ENCODE measurements at places on chromosomes 13 and 19.

- H3K27ac ChIP-seq = no peak overlapping the region
- no peaks in the 10 kb centered on the region for H3K36me3 ChIP-seq
- H3K4me3 ChIP-seq = no peak overlapping the region
- no peaks in the 10 kb centered on the region for H3K27me3 ChIP-seq
- DNase-seq = no peak
Observed at GRCh38 chr19:23777216-23777615, 18.5 kb upstream of the ZNF681 start.

- peak overlapping the region; percentile 17 for H3K4me3 ChIP-seq
- peak overlapping the region; percentile 71 for H3K27ac ChIP-seq
- H3K27me3 ChIP-seq = no peaks in the 10 kb centered on the region
- no peaks in the 10 kb centered on the region for H3K36me3 ChIP-seq
- peaks cover 52% of the 10 kb centered on the region for H3K4me1 ChIP-seq
Observed at GRCh38 chr19:4052114-4052992, 14.3 kb downstream of the ZBTB7A start.

- H3K27ac ChIP-seq = peak overlapping the region; percentile 87
- no peaks in the 10 kb centered on the region for H3K36me3 ChIP-seq
- H3K4me1 ChIP-seq = peaks cover 46% of the 10 kb centered on the region
- no peaks in the 10 kb centered on the region for H3K27me3 ChIP-seq
- H3K4me3 ChIP-seq = no peak overlapping the region
- DNase-seq = no peak
Observed at GRCh38 chr19:870963-871401, 11.5 kb downstream of the CFD start.

- DNase-seq = no peak
- H3K36me3 ChIP-seq = no peaks in the 10 kb centered on the region
- H3K27ac ChIP-seq = no peak overlapping the region
- H3K4me1 ChIP-seq = peaks cover 84% of the 10 kb centered on the region
- H3K27me3 ChIP-seq = no peaks in the 10 kb centered on the region
Observed at GRCh38 chr13:98549006-98549727, 27.7 kb downstream of the STK24 start.

GRCh38 chr13:31629085-31629780, 110.1 kb upstream of the RXFP2 start:
- H3K4me1 ChIP-seq = no peaks in the 10 kb centered on the region
- no peak overlapping the region for H3K4me3 ChIP-seq
- no peaks in the 10 kb centered on the region for H3K36me3 ChIP-seq
- H3K27ac ChIP-seq = no peak overlapping the region

- no peak for DNase-seq
- H3K27me3 ChIP-seq = no peaks in the 10 kb centered on the region
- H3K4me3 ChIP-seq = peak overlapping the region; percentile 22
- H3K36me3 ChIP-seq = no peaks in the 10 kb centered on the region
- peaks cover 5% of the 10 kb centered on the region for H3K4me1 ChIP-seq
Observed at GRCh38 chr19:7799640-7800355, 30.2 kb upstream of the EVI5L start.

DNA sequence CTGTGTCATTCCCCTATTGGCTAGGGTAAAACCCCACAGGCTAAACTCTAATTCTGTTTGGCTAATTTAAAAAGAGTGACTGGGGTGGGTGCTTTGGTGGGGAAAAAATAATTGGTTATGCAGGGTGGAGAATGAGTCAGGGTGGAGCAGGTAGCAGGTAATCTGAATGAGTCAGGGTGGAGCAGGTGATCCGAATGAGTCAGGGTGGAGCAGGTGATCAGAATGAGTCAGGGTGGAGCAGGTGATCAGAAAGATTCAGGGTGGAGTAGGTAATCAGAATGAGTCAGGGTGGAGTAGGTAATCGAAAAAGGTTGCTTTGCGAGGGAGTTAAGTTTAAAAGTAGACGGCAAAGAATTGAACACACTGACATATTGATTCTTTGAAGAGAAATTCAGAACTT, 1218.8 kb upstream of the ATXN8OS start:
- no peaks in the 10 kb centered on the region for H3K4me1 ChIP-seq
- H3K36me3 ChIP-seq = no peaks in the 10 kb centered on the region
- no peak overlapping the region for H3K4me3 ChIP-seq
- H3K27me3 ChIP-seq = no peaks in the 10 kb centered on the region
- DNase-seq = no peak

GRCh38 chr13:81223778-81224177, 882.9 kb upstream of the SPRY2 start:
- no peaks in the 10 kb centered on the region for H3K36me3 ChIP-seq
- no peaks in the 10 kb centered on the region for H3K4me1 ChIP-seq
- no peak overlapping the region for H3K27ac ChIP-seq
- no peaks in the 10 kb centered on the region for H3K27me3 ChIP-seq

- H3K4me3 ChIP-seq = no peak overlapping the region
- no peaks in the 10 kb centered on the region for H3K36me3 ChIP-seq
- peaks cover 2% of the 10 kb centered on the region for H3K4me1 ChIP-seq
- H3K27me3 ChIP-seq = no peaks in the 10 kb centered on the region
Observed at GRCh38 chr13:24277761-24278160, 31.6 kb upstream of the C1QTNF9 start.

DNA sequence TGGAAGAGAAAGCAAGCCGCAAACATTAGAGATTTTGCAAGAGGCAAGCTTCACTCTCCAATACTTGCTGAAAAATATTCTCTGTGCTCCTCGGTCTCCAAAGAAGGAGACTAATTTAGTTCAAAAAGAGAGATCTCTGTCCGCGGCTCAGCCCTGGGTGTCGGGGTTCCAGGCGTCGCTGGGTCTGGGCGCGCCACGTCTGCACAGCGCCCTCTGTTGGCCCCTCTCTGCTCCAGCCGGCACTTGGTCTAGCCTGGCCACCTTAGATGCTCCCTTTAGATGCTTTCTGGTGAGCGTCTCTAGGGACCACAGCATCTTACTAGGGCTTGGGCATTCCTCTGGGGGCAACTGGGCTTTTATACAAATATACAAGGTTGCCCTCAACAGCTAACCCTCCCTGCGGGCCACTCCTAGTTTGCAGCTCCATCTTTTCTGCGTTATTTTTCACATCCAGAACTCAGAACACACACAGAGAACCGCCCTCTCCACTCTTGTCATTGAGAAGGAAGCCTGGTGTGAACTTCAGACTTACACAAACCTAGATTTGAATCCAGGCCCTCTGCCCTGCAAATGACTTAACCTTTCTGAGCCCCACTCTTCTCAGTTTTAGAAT, 78.3 kb downstream of the CYSLTR2 start:
- no peaks in the 10 kb centered on the region for H3K27me3 ChIP-seq
- H3K4me3 ChIP-seq = no peak overlapping the region
- peaks cover 18% of the 10 kb centered on the region for H3K4me1 ChIP-seq
- H3K27ac ChIP-seq = no peak overlapping the region

- no peaks in the 10 kb centered on the region for H3K27me3 ChIP-seq
- H3K4me1 ChIP-seq = peaks cover 100% of the 10 kb centered on the region
- no peaks in the 10 kb centered on the region for H3K36me3 ChIP-seq
- no peak for DNase-seq
- peak overlapping the region; percentile 97 for H3K27ac ChIP-seq
Observed at GRCh38 chr19:38665950-38666662, 18.7 kb downstream of the ACTN4 start.

DNA sequence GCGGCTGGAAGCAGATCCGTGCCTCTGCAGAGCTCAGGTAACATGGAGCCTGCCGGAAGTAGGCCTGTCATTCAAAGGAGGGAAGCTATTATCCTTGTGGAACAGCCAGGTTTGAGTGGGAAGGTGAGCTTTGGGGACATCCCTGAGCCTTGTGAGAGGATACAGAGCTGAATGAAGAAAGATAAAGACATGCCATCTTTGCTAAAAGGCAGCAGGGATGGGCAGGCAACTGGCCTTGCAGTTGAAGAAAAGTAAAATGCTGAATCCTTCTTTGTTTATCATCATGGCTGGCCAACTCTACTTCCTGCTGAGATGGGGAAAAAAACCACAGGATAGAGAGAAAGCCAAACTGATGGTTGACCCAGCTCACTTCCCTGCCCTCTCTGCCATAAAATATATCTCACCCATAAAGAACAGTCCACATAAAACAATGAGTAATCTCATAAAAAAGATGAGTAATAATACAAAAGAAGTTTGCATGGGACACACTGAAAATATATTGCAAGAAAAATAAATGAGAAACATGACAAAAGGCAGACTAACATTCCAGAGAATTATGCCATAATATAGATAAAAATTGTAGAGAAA, 226.3 kb downstream of the DLEU7 start:
- no peaks in the 10 kb centered on the region for H3K36me3 ChIP-seq
- H3K27me3 ChIP-seq = no peaks in the 10 kb centered on the region
- no peak overlapping the region for H3K4me3 ChIP-seq
- DNase-seq = no peak
- H3K27ac ChIP-seq = no peak overlapping the region

DNA sequence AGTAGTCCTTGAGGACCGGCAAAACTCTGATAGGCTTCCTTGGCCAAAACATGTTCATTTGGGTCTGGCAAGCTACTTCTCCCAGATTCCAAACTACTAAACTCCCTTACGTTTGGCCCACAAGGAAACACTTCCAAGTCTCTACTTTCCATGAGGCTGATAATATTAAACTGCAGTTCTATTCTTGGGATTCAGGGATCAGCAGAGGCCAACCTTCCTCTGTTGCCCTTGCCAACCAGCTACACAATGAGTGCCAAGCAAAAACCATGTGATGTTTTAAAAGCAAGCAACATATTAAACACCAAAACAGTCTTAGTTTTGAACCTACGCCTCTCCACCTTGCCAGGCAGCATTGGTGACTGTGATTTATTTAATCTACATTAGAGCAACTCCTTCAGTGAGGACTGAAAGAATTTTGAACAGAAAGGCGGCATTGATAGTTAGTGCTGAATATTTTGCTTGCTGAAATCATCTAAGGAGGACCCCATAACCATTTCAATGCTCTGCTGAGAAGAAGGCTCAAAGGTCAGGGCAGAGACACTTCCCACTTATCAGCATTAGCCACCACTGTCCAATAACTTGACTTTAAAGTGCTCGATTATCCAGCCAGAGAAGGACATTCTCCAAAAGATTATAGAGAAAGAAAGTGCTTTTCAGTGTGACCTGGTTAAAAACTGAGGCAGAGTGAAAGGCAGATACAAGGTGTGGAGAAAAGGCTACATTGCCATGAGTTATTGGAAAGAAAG, 287.1 kb downstream of the TBC1D4 start:
- peaks cover 22% of the 10 kb centered on the region for H3K4me1 ChIP-seq
- H3K27ac ChIP-seq = peak overlapping the region; percentile 27
- no peak for DNase-seq
- no peaks in the 10 kb centered on the region for H3K27me3 ChIP-seq
- no peak overlapping the region for H3K4me3 ChIP-seq

DNA sequence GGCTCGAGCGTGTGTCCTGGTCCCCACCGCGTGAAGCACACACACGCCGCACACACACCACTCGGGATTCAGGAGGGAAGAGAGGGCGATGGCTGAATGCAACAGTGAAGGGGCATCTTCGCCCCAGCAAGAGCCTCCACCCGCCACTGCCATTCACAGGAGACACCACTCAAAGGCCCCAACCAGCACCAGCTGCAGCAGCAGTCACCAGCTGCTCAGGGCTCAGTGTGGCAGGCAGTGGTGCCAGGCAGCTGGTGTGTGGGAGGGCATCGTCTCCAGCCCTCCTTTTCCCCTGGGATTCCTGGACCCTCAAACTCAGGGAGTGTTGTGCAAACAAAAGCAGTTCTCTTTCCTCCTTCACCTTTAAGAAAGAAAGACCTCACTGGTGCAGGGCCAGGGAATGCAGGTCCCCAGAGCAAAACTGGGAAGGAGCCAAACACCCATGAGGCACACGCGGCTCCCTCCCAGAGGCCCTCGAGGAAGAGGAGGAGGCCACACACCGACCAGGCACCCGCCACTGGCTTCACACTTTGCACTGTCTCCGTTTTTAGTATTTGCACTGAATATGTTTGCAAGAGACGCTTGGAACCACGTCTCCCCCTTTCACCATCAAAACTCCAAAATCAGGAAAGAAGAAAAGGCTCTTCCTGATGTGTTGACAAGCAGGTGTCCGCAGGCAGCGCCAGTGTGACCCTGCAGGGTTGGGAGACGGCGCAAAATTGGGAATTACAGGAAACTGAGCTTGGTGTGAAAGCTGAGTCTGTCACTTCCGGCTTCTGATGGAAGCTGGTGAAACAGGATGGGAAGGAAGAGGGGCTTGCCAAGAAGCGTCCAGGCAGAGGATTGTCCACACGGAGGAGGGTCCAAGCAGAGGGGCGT, 26.4 kb upstream of the F7 start:
- H3K27me3 ChIP-seq = no peaks in the 10 kb centered on the region
- peaks cover 5% of the 10 kb centered on the region for H3K36me3 ChIP-seq
- H3K4me3 ChIP-seq = no peak overlapping the region
- no peak for DNase-seq
- no peak overlapping the region for H3K27ac ChIP-seq

GRCh38 chr13:113207460-113207859, 1.0 kb downstream of the PCID2 start:
- H3K27ac ChIP-seq = peak overlapping the region; percentile 99
- peaks cover 72% of the 10 kb centered on the region for H3K4me1 ChIP-seq
- no peak for DNase-seq

- H3K36me3 ChIP-seq = no peaks in the 10 kb centered on the region
- H3K4me3 ChIP-seq = no peak overlapping the region
- no peaks in the 10 kb centered on the region for H3K4me1 ChIP-seq
- H3K27me3 ChIP-seq = no peaks in the 10 kb centered on the region
Observed at GRCh38 chr13:42322806-42323205, 50.9 kb downstream of the AKAP11 start.

GRCh38 chr19:976476-976875, 7.7 kb upstream of the WDR18 start:
- H3K36me3 ChIP-seq = peaks cover 8% of the 10 kb centered on the region
- H3K4me3 ChIP-seq = no peak overlapping the region
- no peak for DNase-seq
- H3K27me3 ChIP-seq = no peaks in the 10 kb centered on the region
- H3K27ac ChIP-seq = no peak overlapping the region

GRCh38 chr13:94362411-94362909, 117.0 kb downstream of the DCT start:
- DNase-seq = peak; percentile 84
- no peaks in the 10 kb centered on the region for H3K27me3 ChIP-seq
- no peaks in the 10 kb centered on the region for H3K4me1 ChIP-seq

- H3K27me3 ChIP-seq = no peaks in the 10 kb centered on the region
- no peak overlapping the region for H3K27ac ChIP-seq
- no peak overlapping the region for H3K4me3 ChIP-seq
- no peaks in the 10 kb centered on the region for H3K36me3 ChIP-seq
- DNase-seq = no peak
Observed at GRCh38 chr19:42552086-42553065, 24.1 kb upstream of the CEACAM1 start.

- no peaks in the 10 kb centered on the region for H3K4me1 ChIP-seq
- H3K27ac ChIP-seq = no peak overlapping the region
- no peak overlapping the region for H3K4me3 ChIP-seq
- no peaks in the 10 kb centered on the region for H3K27me3 ChIP-seq
Observed at GRCh38 chr13:23671377-23671776, 101.2 kb downstream of the TNFRSF19 start.

- no peak for DNase-seq
- peak overlapping the region; percentile 34 for H3K4me3 ChIP-seq
- no peaks in the 10 kb centered on the region for H3K27me3 ChIP-seq
- H3K36me3 ChIP-seq = no peaks in the 10 kb centered on the region
- H3K4me1 ChIP-seq = peaks cover 12% of the 10 kb centered on the region
Observed at GRCh38 chr13:99895444-99896368, 75.9 kb downstream of the ZIC5 start.

- no peaks in the 10 kb centered on the region for H3K4me1 ChIP-seq
- no peak for DNase-seq
- no peaks in the 10 kb centered on the region for H3K27me3 ChIP-seq
- H3K27ac ChIP-seq = no peak overlapping the region
Observed at GRCh38 chr13:96460609-96461008, 370.7 kb downstream of the HS6ST3 start.

Data from vagina (tissue), 2 donors.